ENCODE measurements at places on chromosomes 2 and 18. TPM values are rescaled to one million over a fixed set of nuclear protein-coding genes. Genes with fewer than 3 reads are reported as not detected.

GRCh38 chr18:51716277-51716676, 518.8 kb upstream of the MEX3C start:
- H3K4me1 ChIP-seq: no peaks in the 10 kb centered on the region
- H3K36me3 ChIP-seq: no peaks in the 10 kb centered on the region
- H3K4me3 ChIP-seq: no peak overlapping the region
- H3K27me3 ChIP-seq: no peaks in the 10 kb centered on the region
- H3K27ac ChIP-seq: no peak overlapping the region

GRCh38 chr2:170813611-170814532, 2.8 kb upstream of the GAD1 start:
- peak; percentile 62 for DNase-seq
- H3K27ac ChIP-seq: no peak overlapping the region
- H3K36me3 ChIP-seq: no peaks in the 10 kb centered on the region
- peaks cover 52% of the 10 kb centered on the region for H3K27me3 ChIP-seq
- no peak overlapping the region for H3K4me3 ChIP-seq

DNA sequence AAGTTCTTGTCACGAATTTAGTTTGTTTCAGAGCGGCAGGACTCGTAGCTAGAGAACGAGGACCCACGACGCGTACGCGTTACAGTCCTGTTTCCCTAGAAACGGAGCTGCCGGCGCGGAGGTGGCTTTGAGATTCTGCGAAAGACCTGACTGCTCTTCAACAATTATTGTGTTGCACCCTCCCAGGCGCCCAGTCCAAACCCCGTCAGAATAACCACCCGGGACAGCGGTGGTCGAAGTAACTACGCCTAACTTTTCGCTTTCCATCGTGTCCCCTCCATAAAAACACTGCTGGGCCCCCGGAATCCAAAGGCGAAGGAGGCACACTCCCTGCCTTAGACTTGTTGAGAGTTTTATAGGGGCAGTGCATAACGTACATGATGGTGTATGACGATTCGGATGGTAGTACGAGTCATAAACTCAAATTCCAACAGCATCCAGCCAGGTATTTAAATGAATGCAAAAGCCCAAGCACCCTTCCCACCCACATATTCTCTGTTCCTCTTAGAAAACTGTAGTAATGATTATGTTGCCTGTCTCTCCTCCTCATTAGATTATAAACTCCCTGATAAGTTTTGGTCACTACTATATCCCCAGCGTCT, 651 bp upstream of the STAM2 start:
- peak overlapping the region; percentile 99 for H3K27ac ChIP-seq
- H3K4me3 ChIP-seq: peak overlapping the region; percentile 95
- H3K36me3 ChIP-seq: peaks cover 4% of the 10 kb centered on the region
- H3K4me1 ChIP-seq: peaks cover 26% of the 10 kb centered on the region
- no peak for DNase-seq
- no peaks in the 10 kb centered on the region for H3K27me3 ChIP-seq

DNA sequence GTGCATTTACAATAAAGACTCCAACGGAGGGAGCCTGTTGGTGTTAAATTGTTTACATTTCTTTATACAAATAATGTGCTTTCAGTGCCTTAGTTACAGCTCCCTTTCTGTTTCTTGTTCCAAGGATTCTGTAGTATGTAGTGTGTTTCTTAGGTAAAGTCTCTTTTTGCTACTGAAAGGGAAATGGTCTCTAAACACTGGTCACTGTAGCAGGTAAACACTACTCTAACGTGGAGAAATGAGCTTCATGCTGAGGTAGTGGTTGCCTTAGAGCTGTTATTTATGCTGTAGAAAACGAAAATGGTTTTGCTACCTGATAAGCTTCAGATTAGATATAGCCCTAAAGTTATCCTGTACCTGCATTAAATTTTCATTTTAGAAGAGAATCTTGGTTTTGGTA, 163.6 kb downstream of the CAPN13 start:
- H3K36me3 ChIP-seq: peaks cover 19% of the 10 kb centered on the region
- H3K4me3 ChIP-seq: no peak overlapping the region
- no peaks in the 10 kb centered on the region for H3K27me3 ChIP-seq
- no peaks in the 10 kb centered on the region for H3K4me1 ChIP-seq
- no peak for DNase-seq

DNA sequence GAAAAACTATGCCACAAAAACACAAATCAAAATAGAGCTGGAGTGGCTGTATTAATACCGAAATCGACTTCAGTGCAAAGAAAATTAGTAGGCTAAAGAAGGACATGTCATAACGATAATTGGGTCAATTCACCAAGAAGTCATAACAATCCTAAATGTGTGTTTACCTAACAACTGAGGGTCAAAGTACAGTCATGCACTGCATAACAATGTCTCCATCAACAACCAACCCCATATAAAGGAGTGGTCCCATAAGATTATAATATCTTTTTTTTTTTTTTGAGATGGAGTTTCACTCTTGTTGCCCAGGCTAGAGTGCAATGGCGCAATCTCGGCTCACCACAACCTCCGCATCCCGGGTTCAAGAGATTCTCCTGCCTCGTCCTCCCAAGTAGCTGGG, 87.5 kb downstream of the NAB1 start:
- no peaks in the 10 kb centered on the region for H3K27me3 ChIP-seq
- H3K4me1 ChIP-seq: no peaks in the 10 kb centered on the region
- no peak for DNase-seq
- H3K4me3 ChIP-seq: no peak overlapping the region
- H3K27ac ChIP-seq: no peak overlapping the region

DNA sequence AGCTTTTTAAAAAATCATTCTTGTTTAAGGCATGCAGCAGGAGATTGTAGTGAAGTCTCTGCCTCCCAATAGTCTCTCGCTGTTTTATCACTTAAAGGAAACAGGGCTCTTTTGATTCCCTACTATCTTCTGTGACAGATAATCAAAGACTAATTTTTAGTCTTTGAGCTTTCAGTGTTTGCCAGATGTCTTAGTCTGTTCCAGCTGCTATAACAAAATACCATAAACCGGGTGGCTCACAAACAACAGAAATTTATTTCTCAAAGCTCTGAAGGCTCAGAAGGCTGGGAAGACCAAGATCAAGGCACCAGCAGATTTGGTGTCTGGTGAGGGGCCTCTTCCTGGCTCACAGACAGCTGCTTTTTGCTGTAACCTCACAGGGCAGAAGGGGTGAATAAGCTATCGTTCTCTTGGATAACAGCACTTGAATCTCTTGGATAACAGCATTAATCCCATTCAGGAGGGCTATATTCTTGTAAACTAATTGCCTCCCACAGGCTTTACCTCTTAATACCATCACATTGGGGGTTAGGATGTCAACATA, 37.8 kb upstream of the STAT4 start:
- H3K4me1 ChIP-seq: peaks cover 59% of the 10 kb centered on the region
- DNase-seq: no peak
- peak overlapping the region; percentile 68 for H3K27ac ChIP-seq
- H3K36me3 ChIP-seq: peaks cover 14% of the 10 kb centered on the region
- H3K27me3 ChIP-seq: no peaks in the 10 kb centered on the region

- H3K27ac ChIP-seq: no peak overlapping the region
- peaks cover 2% of the 10 kb centered on the region for H3K27me3 ChIP-seq
- no peak for DNase-seq
- no peaks in the 10 kb centered on the region for H3K36me3 ChIP-seq
- H3K4me1 ChIP-seq: peaks cover 19% of the 10 kb centered on the region
- no peak overlapping the region for H3K4me3 ChIP-seq
Measured at GRCh38 chr2:203599509-203599908, 64.4 kb upstream of the RAPH1 start.

DNA sequence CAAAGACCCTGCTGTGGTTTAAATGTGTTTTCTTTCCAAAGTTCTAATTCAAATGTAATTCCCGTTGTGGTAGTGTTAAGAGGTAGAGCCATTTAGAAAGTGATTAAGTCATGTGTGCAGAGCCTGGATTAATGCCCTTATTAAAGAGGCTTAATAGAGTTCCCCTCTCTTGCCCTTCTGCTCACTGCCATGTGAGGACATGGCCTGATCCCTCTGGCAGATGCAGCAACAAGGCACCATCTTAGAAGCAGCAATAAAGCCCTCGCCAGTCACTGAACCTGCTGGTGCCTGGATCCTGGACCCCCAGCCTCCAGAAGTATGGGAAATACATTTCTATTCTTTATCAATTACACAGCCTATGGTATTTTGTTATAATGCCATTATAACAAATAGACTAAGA, 485.2 kb downstream of the DCDC2C start:
- H3K27ac ChIP-seq: no peak overlapping the region
- no peak overlapping the region for H3K4me3 ChIP-seq
- H3K4me1 ChIP-seq: no peaks in the 10 kb centered on the region
- DNase-seq: no peak

- H3K27ac ChIP-seq: no peak overlapping the region
- H3K4me3 ChIP-seq: no peak overlapping the region
Measured at GRCh38 chr2:39356922-39357639, 80.0 kb downstream of the MAP4K3 start.

DNA sequence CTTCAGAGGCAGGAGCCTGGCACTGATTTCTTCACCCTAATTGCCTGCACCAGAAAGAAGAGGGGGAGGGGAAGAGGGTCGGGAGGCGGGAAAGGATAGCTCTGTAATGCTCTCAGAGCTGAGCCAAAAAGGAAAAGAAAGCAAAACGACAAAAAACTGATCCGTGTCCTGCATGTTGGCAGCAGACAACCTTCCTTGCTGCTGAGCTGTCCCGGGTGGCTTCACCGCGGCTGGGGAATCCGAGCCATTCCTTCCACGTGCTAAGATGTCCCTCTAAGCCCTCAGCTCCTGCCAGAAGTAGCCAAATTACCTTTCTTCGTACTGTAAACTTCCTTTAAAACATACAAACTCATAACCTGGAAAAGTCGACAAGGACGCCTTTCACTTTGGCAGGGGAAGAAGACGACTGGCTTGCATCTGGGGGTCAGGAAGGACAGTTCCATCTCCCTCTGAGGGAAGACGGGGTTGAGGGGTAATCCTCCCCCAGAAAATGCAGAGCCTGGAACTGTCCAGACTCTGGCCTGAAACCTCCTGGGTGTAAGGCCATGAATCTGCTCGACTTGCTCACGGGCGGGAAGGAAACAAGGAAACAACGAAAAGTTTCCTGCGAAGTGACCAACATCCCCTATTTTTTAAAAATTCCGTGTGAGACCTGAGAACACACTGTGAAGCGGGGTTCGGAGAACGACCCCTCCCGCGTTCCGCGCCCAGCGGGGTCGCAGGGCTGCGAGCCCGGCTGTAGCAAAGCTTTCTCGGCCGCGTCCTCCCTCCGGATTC, 7.7 kb downstream of the OTX1 start:
- H3K27ac ChIP-seq: no peak overlapping the region
- peaks cover 56% of the 10 kb centered on the region for H3K4me1 ChIP-seq
- no peaks in the 10 kb centered on the region for H3K36me3 ChIP-seq
- peak overlapping the region; percentile 28 for H3K4me3 ChIP-seq
- peak; percentile 12 for DNase-seq
- H3K27me3 ChIP-seq: peaks cover 74% of the 10 kb centered on the region

GRCh38 chr18:4369705-4370104, 85.4 kb downstream of the DLGAP1 start:
- DNase-seq: no peak
- no peak overlapping the region for H3K27ac ChIP-seq
- H3K27me3 ChIP-seq: no peaks in the 10 kb centered on the region
- H3K4me3 ChIP-seq: no peak overlapping the region

DNA sequence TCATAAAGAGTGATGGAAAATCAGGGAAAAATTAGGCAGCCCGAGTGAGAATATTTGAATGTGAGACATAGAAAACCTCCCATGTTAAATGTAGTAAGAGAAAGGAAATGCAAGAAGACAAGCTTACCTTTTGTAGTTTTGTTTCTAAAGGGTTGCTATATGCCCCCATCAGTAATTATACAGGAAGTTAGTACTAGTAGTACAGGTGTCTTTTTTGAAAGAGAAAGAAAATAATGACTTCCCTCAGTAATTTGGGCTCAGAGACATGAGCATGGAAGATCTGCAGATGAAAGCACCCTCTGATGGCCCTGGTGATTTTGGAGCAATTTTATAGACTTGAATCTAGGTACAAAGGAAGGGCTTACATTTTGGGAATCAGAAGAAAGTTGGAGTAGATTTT, 80.8 kb downstream of the RHBDD1 start:
- H3K4me1 ChIP-seq: peaks cover 15% of the 10 kb centered on the region
- H3K27ac ChIP-seq: no peak overlapping the region
- H3K27me3 ChIP-seq: no peaks in the 10 kb centered on the region
- H3K36me3 ChIP-seq: peaks cover 37% of the 10 kb centered on the region
- DNase-seq: no peak

DNA sequence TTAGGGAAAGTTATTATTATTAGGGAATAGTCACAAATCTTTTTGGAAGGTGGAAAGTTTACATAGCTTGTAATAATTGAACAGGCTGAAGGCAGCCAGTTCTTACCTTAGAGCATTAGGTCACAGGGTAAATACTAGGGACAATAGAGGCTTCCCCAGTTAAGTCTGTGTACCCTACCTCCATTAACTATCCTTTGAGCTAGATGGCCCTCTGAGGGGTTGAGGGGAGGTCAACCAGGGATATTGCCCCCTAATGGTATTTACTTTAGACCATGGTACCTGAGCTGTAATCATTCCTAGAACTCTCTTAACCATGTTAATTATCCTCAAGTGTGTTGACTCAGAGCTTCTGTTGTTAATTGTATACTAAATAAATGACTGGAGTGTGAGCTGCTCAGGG, 120.5 kb upstream of the SCN7A start:
- H3K27me3 ChIP-seq: peaks cover 2% of the 10 kb centered on the region
- DNase-seq: no peak
- H3K4me3 ChIP-seq: no peak overlapping the region
- peaks cover 7% of the 10 kb centered on the region for H3K4me1 ChIP-seq
- H3K27ac ChIP-seq: no peak overlapping the region

DNA sequence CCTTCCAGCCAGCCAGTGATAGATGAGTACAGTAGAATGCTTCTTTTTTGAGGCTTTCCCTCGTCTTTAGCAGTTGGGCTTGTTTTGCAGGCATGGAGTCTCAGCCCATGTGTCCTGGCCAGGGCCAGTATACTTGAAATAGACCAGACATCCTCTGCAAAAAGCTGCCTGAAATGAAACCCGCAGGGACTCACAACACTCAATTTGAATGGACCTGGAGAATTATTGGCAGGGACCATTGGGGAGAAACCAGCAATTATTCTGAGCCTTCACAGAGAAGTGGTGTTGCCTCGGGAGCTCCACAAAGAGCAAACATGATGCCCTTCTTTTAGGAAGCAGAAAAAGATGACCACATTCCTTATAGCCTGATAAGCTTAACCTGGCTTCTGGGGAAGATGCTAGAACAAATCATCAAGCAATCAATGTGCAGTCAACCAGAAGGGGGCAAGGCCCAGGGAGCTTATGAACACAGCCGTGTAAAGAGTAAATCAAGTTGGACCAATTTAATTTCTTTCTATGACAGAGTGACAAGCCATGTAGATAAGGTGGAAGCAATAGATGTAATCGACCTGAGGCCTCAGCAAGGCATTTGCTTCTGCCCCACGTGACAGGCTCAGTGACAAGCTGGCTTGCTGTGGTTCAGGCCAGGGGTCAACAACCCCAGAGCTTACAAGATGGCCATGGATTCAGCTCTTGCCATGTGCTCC, 42.1 kb downstream of the BOD1L2 start:
- no peaks in the 10 kb centered on the region for H3K4me1 ChIP-seq
- peaks cover 13% of the 10 kb centered on the region for H3K27me3 ChIP-seq
- no peak overlapping the region for H3K27ac ChIP-seq
- H3K36me3 ChIP-seq: no peaks in the 10 kb centered on the region
- no peak for DNase-seq

- H3K4me3 ChIP-seq: no peak overlapping the region
- no peaks in the 10 kb centered on the region for H3K36me3 ChIP-seq
- H3K27ac ChIP-seq: peak overlapping the region; percentile 43
- no peak for DNase-seq
- no peaks in the 10 kb centered on the region for H3K27me3 ChIP-seq
- H3K4me1 ChIP-seq: peaks cover 44% of the 10 kb centered on the region
Measured at GRCh38 chr2:64667535-64667934, 13.8 kb upstream of the SERTAD2 start.

The GPR155 gene
- 8.6 TPM for total RNA-seq

The HSPE1 gene
- 356 TPM for total RNA-seq

The SPDYA gene
- 0.93 TPM for total RNA-seq

The MROH2A gene
- total RNA-seq: not detected

The BOLL gene
- not detected for total RNA-seq

The UBXN2A gene
- total RNA-seq: 10.5 TPM
